ENCODE measurements at places on chromosomes 1 and 21.

GRCh38 chr1:174652569-174653280, 205.0 kb downstream of the GPR52 start:
- DNase-seq, result no peak

GRCh38 chr1:218030846-218031245, 254.2 kb upstream of the RRP15 start:
- no peak for DNase-seq

DNA sequence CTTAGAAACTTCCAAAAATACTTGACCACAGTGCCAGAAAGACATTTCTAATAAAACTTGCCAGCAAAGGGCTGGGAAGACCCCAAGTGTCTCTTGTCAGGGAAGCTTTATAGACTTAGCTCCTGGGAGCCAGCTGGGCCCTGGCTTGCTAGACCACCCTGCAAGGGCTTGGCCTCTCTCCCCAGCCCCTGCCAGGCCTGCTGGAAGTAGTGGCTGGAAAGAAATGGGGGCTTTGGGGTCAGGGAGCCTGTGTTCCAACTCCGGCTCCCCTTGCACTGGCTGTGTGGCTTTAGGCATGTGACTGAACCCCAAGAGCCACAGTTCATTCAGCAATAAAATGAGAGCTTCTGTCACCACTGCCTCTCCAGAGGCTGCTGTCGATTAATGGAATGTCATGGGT, 31.1 kb downstream of the H3-3A start:
- DNase-seq, result no peak

DNA sequence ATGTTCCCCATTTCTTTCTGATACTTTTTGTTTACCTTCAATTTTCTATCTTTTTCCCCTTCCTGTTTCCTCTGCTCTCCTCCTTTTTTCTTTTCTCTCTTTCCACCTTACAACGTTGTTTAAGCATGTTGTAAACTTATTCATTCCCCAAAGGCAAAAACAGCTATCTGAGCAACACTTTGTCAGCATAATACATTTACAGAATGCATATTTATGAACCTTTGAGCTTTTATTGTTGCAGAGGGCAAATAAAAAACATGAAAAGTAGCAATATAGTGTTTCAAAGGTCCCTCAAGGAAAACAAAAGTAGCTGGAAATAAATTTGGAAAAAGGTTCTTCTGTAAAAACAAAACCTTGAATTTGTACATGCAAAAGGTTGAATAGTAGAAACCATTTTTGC, 169.5 kb downstream of the ATP6V1G3 start:
- no peak for DNase-seq

- DNase-seq, result no peak
Observed at GRCh38 chr21:44414291-44415072, 40.8 kb upstream of the LRRC3 start.

- no peak for DNase-seq
Observed at GRCh38 chr1:71311376-71311775, 230.5 kb upstream of the ZRANB2 start.

DNA sequence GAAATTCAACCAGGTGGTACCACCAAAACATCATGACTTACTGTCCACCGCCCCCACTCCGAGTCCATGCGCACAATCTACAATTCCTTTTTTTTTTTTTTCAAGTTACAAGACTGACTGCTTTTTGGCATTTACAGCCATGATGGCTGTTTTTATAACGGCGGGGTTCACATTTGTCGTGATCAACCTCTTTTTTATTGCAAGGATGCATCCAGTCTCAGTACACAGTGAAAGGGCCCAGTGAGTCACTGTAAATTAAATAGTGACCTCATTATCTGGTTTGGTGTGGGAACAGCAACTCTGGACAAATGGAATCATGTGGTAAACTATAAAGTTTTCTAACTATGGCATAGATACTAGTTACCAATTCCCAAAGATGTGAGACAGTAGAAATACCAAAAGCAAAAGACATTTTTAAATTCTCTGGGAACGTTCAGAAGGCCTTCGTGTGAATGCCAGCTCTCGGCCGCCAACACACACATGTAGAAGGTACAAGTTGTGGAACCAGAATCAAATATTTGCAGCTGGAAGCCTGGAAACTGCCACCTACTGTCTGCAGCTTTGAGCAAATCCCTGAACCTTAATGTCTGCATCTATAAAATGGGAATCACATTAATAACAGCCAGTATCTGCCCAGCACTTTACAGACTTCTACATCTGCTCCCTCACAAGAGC, 4.9 kb downstream of the GLIS1 start:
- no peak for DNase-seq

- no peak for DNase-seq
Observed at GRCh38 chr1:40795811-40796586, 12.4 kb downstream of the KCNQ4 start.

DNA sequence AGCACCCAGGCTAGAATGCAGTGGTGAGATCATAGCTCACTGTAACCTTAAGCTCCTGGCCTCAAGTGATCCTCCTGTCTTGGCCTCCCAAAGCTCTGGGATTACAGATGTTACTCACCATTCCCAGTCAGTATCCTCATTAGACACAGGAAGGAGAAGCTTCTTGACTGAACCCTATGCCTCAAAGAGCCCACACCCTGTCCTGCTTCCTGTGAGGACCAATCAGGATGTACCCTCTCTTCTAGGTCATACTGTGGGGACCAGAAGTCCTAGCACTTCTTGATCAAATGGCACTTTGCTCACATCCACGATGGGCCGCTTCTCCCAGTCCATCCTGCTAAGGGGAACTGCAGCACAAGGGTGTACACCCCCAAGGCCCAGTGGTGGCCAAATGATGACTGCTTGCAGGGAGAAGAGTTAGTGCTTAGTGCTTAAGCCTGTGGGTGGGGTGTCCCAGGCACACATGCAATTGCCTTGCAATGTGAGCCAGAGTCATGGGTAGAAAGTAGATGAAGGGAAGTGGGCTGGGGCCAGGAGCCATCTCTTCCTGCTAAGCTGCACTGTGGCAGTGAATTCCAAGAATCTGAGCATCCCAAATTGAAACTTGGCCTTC, 9.8 kb downstream of the CD34 start:
- no peak for DNase-seq

- no peak for DNase-seq
Observed at GRCh38 chr1:22932803-22933470, 39.7 kb downstream of the LACTBL1 start.

- DNase-seq, result no peak
Observed at GRCh38 chr1:74523873-74524480, 11.6 kb upstream of the LRRC53 start.

- DNase-seq, result no peak
Observed at GRCh38 chr21:38905752-38906151, 100.0 kb downstream of the ETS2 start.

DNA sequence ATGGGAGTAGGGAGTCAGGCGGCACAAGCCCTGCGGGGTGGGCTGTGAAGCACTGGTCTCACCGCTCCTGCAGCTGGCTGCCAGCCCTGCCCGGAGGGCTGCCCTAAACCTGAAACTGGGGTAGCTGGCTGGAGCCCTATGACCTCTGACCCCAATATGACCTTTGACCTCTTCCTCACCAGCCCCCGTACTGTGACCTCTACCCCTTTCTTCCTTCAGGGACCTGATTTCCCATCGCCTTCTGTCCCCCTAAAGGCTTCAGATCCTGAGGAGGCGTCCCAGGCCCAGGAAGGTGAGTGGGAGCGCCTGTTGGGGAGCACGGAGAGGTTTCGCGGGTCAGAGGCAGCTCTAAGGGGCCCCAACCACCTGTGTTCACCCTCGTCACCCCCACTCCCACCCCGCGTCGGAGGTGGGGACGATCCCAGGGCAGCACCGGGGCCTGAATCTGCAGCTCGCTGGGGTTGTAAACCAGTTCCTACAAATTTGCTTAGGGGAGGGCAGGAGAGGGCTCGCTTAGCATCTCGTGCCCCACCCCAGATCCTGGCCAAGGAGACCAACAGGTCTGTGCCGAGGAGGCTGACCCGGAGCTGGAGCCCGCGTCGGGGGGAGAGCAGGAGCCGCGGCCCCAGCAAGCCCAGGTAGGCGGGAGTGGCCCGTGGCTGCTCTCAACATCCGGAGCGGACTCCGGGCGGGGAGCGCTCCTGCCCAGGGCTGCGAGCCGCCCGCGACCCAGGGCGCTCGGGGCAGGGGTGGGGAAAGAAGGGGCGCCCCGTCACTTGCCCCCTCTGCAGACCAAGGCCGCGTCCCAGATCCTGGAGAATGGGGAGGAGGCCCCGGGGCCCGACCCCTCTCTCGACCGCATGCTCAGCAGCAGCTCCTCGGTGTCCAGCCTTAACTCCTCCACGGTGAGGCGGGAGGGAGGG, 7.3 kb downstream of the SYTL1 start:
- no peak for DNase-seq

GRCh38 chr21:42221581-42222345, 2.8 kb downstream of the ABCG1 start:
- no peak for DNase-seq

GRCh38 chr1:114609826-114610225, 28.4 kb upstream of the BCAS2 start:
- no peak for DNase-seq

DNA sequence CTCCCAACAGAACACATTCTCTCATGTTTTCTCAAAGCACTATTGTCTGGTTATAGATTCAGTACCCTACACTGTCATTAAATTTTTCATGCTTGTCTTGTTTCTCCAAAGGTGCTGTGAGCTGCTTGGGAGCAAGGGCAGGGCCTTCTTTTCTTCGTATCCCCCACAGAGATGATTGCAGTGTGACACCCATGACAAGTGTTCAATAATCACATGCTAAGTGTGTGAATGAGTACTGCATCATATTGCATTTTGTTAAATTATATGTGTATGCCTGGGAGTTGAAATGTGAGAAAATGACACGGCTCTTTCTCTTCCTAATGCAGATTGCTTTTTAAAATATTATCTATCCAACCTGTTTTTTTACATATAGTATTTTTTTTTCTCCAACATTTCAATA, 57.3 kb upstream of the MAGI3 start:
- no peak for DNase-seq

- no peak for DNase-seq
Observed at GRCh38 chr1:71339238-71339637, 258.4 kb upstream of the ZRANB2 start.

GRCh38 chr21:45515241-45516061, 26.8 kb downstream of the SLC19A1 start:
- DNase-seq, result no peak

DNA sequence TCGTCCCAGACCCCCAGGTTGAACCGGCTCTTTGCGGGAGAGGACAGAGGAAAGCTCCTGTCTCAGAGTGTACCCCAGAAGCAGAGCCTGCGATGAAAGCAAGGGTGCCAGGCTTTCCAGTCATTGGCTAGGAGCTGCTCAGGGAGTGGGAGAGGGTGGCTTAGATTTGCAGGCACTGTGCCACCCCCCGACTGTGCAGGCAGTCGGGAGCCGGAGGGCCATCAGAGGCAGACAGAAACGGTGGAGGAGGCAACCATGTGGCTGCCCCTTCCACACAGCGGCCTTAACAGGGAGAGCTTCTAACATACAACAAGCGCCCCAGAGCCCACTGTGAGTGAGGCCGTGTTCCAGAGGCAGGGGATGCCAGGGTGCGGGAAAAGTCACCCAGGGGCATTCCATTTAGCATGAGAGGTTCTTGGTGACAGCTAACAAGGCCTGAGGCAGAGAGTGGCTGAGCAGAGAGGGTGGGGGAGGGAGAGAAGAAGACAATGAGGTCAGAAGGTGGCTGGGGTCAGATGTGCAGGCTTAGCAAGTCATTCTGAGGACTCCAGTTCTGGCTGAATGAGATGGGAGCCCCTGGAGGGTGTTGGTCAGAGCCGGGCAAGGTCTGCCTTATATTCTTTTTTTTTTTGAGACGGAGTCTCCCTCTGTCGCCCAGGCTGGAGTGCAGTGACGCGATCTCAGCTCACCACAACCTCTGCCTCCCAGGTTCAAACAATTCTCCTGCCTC, 9.5 kb upstream of the C1orf167 start:
- DNase-seq, result no peak

- no peak for DNase-seq
Observed at GRCh38 chr1:110343249-110343648, 4.1 kb downstream of the RBM15 start.

DNA sequence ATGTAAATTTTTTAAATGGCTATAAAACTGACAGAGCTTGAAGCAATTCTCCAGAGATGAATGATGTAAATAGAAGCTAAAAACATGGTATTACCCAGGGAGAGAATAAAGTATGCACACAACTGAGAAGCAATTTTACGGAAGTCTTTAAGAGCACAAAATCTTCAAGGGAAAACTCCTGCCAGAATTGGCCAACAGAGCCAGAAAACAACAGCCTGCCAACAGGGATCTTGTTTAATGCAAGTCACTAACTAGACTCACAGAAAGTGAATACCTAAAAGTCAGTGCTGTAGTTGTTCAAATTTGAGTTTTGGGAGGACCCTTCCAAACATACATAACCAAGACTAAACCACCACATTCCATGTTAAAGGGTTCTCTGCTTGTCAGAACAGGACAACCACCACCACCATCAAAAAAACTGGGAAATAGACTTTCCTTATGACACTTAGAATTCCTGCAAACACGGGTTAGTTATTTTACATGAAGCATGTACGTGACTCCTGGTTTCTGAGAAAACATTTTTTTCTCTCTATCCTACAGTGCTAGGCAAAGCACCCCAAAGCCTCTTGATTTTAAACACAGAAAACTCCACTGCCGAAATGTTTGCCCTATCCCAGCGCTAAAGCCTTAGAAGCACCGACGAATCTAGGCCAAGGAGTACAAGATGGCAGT, 1.6 kb downstream of the EPS15 start:
- no peak for DNase-seq

- DNase-seq, result peak; percentile 34
Observed at GRCh38 chr1:31745096-31745945, 18.8 kb downstream of the ADGRB2 start.

DNA sequence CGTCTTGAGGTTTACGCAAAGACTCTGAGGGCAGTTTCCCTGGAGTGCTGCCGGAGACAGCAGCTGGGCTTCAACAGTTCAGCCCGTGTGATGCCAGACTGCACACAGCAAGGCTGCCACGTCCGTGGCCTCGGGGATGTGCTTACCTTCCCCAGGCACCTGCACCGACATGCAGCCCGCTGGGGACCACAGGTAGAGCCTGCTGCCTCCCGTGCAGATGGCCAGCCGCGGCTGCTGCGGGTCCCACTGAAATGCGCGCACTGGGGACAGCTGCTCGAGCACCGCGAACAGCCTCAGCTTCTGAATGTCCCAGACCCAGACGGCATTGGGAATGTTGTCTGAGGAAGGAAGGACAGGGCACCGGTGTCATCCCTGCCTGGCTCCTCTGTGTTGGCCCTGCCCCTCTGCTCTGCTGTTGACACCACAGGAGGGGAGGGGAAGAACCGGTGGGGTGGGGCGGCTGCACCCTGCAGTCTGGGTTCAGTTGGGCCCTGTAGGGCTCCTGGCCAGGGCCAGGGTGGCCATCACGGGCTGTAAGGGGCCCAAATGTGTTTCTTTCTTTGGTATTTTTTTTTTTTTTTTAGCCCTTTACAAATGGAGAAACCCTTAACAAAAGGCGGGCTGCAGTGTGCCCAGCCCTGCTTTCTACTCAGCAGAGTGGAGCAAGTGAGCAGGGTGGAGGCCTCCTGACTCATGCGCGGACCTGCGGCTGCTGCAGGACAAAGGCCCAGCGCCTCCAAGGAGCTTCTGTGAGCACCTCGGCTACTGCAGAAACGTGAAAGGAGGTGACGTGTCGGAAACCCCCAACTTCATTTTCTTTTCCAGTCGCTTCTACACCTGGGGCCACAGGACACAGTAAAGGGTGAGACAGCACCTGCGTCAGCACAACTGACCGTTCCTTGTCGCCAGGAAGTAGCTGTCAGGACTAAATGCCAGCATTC, 6.8 kb downstream of the TPRG1L start:
- DNase-seq, result no peak
